CD4-positive, alpha-beta T cell treated with Interleukin-6 at 100 ng/mL for 8 hours (primary cell): ENCODE measurements at places on chromosomes 2 and 18.

DNA sequence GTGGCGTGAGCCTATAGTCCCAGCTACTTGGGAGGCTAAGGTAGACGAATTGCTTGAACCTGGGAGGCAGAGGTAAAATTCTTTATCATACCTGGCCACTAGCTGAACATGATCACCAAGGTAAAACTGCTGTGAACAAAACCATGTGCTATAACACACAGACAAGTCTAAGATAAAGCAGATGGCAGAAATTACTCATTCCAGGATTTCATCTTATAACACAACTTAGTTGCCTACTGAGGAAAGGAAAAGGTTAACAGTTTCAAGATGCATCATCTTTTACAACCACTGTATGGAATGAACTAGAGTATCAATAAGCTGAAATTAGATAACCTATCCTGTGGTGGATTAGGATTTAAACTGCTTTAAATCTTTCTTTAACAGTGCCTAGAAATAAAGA lies 8.3 kb downstream of the ARL5A start:
- DNase-seq: no peak

DNA sequence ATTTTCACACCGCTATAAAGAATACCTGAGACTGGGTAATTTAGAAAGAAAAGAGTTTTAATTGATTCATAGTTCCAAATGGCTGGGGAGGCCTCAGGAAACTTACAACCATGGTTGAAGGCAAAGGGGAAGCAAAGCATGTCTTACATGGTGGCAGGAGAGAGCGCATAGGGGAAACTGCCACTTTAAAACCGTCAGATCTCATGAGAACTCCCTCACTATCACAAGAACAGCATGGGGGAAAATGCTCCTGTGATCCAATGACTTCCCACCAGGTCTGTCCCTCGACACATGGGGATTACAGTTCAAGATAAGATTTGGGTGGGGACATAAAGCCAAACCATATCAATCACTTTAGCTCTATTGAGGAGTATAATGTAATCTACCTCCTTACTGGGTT lies 53.5 kb downstream of the ABCB11 start:
- no peak for DNase-seq

- DNase-seq: no peak
These were observed 31.0 kb downstream of the EIF2AK3 start for GRCh38 chr2:88596141-88596830.

GRCh38 chr18:23550898-23551297 lies 35.4 kb downstream of the NPC1 start:
- DNase-seq: no peak

DNA sequence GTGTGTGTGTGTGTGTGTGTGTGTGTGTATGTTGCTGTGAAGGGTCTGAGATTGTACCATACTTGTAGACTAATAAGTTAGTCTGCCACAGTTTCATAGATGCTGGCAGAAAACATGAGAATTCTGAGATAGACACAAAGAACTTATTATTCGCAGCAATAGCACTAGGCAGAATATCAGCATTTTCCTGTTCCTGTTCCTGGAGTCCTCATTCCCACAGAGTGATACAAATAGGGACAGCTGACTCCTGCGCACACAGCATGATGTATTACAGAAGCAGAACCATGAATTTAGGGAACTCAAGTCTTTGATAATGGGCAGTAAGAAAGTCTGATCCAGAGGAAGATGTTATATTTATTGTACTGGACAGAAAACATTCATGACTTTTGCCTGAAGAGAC lies 1466.3 kb downstream of the DPP10 start:
- DNase-seq: no peak
